GM23338 (cell line): ENCODE measurements at places on chromosomes 7 and 10. TPM values are rescaled to one million over a fixed set of nuclear protein-coding genes. Genes with fewer than 3 reads are reported as not detected.

DNA sequence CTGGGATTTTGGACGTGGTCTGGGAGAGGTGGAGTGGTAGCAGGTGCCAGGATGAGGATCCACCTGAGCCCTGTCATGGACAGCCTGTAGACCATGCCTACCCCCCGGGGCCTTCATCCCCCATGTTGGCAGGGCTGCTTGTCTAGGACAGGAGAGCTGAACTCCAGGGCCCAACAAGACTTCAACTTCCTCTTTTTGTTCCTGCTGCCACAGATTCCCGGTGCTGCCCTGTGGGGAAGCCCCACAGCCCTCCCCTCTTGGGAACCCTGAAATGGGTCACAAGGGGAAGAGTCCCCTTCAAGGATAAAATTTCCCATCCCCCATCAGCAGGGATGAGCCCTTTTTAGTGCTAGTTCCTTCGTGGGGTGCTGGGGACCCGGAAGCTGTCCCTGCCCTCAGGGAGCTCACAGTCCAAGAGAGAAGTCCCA is 1.3 kb upstream of the CUEDC2 start:
- H3K36me3 ChIP-seq: no peaks in the 10 kb centered on the region
- H3K4me3 ChIP-seq: no peak overlapping the region
- no peak for DNase-seq
- H3K27me3 ChIP-seq: peaks cover 56% of the 10 kb centered on the region
- peaks cover 21% of the 10 kb centered on the region for H3K4me1 ChIP-seq
- H3K27ac ChIP-seq: no peak overlapping the region

- H3K4me3 ChIP-seq: no peak overlapping the region
- H3K27me3 ChIP-seq: no peaks in the 10 kb centered on the region
- no peaks in the 10 kb centered on the region for H3K4me1 ChIP-seq
- DNase-seq: no peak
- peaks cover 7% of the 10 kb centered on the region; the same call in 1 of the 2 replicates for H3K36me3 ChIP-seq
These were observed 61.3 kb downstream of the GALNT17 start for GRCh38 chr7:71193099-71193810.

- peak overlapping the region; percentile 84 for H3K4me3 ChIP-seq
- peak overlapping the region; percentile 100; the same call in 1 of the 2 replicates for H3K27ac ChIP-seq
- H3K27me3 ChIP-seq: no peaks in the 10 kb centered on the region
- H3K4me1 ChIP-seq: peaks cover 11% of the 10 kb centered on the region; the same call in 1 of the 2 replicates
These were observed 257 bp downstream of the WAC start for GRCh38 chr10:28533186-28533564.

GRCh38 chr7:31899356-31899927 is 170.8 kb downstream of the PDE1C start:
- H3K4me1 ChIP-seq: no peaks in the 10 kb centered on the region
- no peak overlapping the region for H3K4me3 ChIP-seq
- no peak for DNase-seq
- no peaks in the 10 kb centered on the region for H3K27me3 ChIP-seq
- H3K27ac ChIP-seq: no peak overlapping the region
- H3K36me3 ChIP-seq: no peaks in the 10 kb centered on the region

DNA sequence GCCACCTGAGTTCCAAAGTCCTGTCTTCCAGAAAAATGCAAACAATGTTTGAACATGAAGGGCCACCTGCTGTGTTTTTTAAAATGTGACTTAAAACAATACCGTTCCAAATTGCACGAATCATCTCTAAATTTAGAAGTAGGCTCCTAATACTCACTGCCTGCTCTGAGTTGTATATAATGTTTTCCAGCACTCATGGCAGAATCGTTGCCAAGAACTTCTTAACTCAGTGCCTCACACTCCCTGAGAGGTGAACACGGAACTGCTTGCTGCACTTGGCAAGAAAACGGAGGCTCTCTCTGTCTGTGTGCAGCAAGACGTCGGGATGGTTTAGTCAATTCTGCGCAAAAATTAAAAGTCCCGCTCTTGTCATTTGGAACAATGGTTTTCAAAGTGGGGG is 757.3 kb upstream of the AUTS2 start:
- no peak for DNase-seq
- H3K27ac ChIP-seq: no peak overlapping the region
- no peaks in the 10 kb centered on the region for H3K36me3 ChIP-seq
- H3K4me1 ChIP-seq: no peaks in the 10 kb centered on the region
- no peaks in the 10 kb centered on the region for H3K27me3 ChIP-seq
- H3K4me3 ChIP-seq: no peak overlapping the region

Gene CYP3A7
- not detected in 2 replicates for total RNA-seq

Gene CALHM1
- total RNA-seq: 0.93 TPM in 1 of 2 replicates, not detected in the other
